Fibroblast of villous mesenchyme (primary cell): ENCODE measurements at places on chromosomes 5 and 9. TPM values are rescaled to one million over a fixed set of nuclear protein-coding genes. Genes with fewer than 3 reads are reported as not detected.

DNA sequence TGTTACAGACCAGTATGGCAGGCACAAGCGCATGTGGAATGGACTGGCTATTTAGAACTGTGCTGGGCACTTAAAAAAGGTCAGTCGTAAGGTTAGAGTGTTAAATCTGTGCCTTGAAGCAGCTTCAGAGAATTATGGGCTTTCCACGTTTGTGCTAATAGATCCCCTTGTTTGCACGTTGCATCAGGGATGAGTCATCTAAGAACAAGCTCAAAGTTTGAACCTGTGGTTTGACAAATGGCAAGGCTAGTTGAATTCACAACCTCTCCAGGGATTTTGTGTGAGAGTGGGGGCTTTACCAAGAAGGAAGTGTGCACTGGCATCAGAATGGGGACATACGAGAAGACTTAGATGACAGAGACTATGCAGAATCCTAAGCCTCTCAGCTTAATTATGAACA is 249.6 kb downstream of the IRX1 start:
- no peak for DNase-seq

Gene PCDHB12
- under 0.01 TPM in 1 of 2 replicates, not detected in the other for total RNA-seq

Gene ITGA2
- 16.4 and 35.0 TPM in 2 replicates for total RNA-seq

Gene FST
- 29.8 and 52.5 TPM in 2 replicates for total RNA-seq

GRCh38 chr5:155624597-155625241 is 611.2 kb downstream of the KIF4B start:
- no peak for DNase-seq

Gene GRK6
- total RNA-seq: 24.2 and 26.4 TPM in 2 replicates

Gene NUTM2G
- not detected in 2 replicates for total RNA-seq

DNA sequence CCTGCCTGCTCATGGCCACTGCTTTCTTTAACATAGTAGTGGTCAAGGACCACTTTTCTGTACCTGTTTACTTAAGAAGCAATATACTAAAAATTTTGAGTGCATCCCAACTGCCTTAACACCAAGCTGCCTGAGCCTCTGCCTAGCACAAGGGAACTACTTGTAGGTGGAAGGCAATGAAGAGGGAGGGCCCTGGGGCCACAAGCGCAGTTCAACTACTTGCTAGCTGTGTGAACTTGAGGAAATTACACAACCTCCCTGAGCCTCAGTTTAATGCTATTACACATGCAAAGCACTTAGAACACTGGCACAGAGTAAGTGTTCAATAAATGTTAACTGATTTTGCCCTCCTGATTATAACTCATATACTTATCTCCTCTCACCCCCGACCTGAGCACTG is 6.3 kb downstream of the ARL15 start:
- DNase-seq: no peak

Gene NXNL2
- total RNA-seq: 7.7 and 11.2 TPM in 2 replicates

DNA sequence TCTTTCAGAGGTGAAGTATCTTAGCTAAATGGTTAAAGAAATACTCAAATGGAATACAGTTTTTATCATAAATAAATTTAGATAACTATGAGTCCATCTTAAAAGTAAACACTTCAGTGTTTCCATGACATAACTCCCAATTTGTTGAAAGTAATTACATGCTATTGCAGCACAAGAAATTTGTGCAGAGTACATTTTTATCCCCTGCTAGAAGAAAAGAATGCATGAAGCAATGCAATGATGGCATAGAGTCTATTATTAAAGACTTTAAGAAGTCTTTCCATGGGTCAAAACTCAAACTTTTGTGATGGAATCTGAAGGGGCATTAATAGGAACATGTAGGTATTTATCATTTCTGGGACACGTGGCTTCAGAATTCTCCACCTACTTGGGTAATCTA is 106.6 kb upstream of the DPYSL3 start:
- peak; percentile 24 for DNase-seq

DNA sequence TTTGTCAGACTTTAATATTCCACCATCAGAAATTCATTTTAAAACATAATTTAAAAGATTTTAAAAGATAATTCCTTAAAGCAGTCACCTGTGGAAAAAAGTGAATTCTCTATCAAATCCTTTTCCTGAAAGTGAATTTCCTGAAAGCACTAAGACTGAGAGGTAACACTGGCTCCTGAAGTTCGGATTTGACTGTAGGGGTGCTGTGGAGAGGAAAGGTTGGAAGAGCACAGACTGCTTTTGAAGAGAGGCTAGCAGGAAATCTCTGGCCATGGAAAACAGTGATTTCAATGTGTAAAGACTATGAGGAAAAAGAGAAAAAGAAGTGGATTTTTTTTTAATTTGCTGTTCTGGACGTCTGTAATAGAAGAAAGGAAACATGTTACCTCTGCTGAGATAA is 35.7 kb upstream of the TMEM161B start:
- no peak for DNase-seq

DNA sequence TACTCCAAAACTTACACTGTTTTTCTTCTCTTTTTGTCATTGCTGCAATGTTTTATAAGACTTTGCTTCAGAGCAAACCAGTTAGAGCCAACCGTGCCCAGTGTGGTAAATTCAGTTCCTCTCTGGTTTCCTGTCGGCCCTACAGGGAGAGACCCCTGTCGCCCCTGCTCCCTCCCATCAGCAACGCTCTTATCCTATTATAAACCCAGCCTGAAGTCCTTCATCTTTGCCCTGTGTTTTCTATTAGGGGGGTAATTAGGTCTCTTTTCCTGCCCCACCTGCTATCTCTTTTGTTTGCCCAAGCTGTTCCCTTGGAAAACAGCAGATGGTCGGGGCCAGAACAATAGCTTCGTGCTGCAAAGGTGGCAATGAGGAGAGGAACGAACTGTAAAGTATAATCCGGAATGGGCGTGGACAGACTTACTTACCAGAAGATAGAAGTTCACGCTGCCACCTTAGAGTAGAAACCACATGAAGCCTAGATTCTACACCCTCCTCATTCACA is 21.4 kb upstream of the OTULINL start:
- DNase-seq: no peak

- no peak for DNase-seq
These were observed 232.2 kb downstream of the SYK start for GRCh38 chr9:91033797-91034196.

- DNase-seq: peak; percentile 71
These were observed 211.5 kb downstream of the SEC61B start for GRCh38 chr9:99433555-99433954.

Gene AKNA
- total RNA-seq: 11.2 and 14.8 TPM in 2 replicates

- DNase-seq: no peak
These were observed 228.2 kb upstream of the GRIN3A start for GRCh38 chr9:101966691-101967090.

GRCh38 chr9:135886147-135886981 is 21.0 kb downstream of the CAMSAP1 start:
- no peak for DNase-seq

GRCh38 chr9:129053020-129053419 is 16.6 kb downstream of the MIGA2 start:
- no peak for DNase-seq

Gene CYLC2
- total RNA-seq: not detected in 2 replicates

DNA sequence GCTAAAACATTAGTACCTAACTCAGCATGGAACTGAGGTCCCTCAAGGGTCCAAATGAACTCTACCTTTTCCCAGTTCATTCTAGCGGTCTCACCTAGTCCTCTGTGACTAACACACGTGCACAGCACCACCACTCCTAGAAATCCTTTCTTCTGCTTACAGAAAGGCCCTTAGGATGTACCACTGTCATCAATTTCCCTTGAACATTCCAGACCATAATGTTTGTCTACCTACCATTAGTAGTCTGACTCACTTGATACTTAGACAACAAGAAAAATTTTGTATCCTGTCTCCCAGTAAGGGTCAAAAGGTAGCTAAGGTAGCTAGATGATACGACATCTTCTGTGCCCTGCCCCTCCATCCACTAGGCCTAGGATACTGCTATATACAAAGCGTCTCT is 166.6 kb downstream of the TSSK1B start:
- DNase-seq: no peak

Gene IL31RA
- 0.43 and 0.64 TPM in 2 replicates for total RNA-seq

GRCh38 chr9:88835038-88835466 is 156.2 kb upstream of the S1PR3 start:
- DNase-seq: peak; percentile 87

- DNase-seq: no peak
These were observed 25.0 kb downstream of the C5orf15 start for GRCh38 chr5:133943475-133943817.

DNA sequence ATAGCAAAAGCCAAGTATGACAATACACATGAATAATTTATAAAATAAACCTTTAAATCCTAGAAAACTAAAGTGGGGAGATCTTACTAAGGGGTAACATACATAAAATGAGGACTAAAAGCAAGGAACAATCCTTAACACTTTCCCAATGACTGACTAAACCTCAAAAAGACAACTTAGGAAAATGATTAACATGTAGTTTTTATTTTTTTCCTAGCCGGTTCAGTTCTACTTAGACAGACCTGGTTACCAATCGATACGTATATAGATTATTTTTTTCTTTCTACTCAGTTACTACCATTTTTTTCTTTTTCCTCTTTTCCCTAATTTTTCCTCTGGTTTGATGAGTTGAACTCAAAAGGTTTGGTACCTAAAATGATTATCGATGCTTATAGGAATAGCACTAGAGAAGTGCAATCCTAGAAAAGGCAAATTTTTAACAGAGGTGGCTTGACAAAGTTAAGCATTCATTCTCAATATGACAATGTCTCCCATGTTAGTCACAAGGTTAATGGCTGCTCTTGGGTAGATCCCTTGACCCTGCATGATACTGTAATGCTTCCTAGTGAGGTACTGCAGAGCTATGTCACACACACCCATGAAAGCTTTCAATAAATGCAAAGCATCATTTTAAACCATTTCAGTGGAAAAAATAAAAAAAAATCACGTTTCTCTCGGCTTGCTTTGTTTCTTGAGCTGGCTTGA is 41.5 kb downstream of the FBXO4 start:
- DNase-seq: no peak

DNA sequence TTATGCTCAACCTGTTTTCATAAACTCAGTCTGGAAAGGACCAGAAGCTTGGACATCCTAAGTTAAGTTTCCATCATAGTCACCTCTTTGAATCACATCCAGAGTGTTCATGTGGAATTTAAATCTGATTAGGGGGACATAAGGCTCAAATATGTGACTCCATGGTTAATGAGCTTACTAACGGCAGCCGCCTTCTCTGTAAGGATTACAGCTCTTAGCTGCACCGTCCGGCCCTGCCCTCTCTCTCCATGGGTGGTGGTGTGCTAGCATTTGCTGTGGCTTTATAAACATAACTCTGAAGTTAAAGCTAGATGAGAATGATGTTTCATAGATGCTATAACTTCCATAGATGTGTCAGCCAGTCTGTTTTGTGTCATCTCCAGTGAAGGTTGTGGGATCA is 156.5 kb downstream of the TRIO start:
- DNase-seq: no peak

DNA sequence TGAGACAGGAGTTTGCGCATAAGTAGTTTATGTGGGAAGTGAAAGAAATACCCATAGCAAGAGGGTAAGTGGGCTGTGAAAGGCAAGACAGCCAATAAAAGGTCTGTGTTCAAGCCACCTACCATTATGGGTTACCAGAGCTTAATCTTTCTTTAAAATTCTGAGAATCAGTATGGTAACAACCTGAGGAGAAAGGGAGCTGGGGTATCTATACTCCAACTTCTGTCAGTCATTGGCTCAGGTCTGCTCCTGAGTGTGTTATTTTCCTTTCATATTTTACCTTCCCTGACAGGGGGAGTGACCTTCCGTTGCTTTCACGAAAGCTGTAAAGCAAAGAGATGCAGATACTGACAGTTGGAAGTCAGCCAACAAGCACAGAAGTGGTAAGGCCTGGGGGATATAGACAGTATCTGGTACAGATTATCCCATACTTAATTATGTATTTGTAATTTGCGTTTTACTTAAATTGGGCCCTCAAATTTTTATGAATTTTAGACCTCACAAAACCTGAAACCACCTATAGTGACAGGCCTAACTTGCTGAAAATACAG is 233.4 kb downstream of the RAB3C start:
- no peak for DNase-seq

- no peak for DNase-seq
These were observed 11.9 kb upstream of the GARNL3 start for GRCh38 chr9:127252410-127253318.

DNA sequence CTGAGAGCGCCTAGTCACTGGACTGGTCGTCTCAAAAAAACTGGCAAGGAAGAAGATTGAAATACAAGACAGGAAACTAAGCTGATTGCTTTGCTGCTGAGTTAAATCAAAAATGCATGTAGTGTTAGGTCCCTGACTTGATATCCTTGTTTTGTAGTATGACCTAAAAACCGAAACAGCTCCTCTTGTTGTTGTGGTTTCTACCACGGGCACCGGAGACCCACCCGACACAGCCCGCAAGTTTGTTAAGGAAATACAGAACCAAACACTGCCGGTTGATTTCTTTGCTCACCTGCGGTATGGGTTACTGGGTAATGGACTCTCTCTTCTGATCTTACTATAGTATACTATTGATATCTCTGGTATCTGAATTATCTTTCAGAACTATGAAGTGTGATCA is 4.3 kb downstream of the MTRR start:
- no peak for DNase-seq

DNA sequence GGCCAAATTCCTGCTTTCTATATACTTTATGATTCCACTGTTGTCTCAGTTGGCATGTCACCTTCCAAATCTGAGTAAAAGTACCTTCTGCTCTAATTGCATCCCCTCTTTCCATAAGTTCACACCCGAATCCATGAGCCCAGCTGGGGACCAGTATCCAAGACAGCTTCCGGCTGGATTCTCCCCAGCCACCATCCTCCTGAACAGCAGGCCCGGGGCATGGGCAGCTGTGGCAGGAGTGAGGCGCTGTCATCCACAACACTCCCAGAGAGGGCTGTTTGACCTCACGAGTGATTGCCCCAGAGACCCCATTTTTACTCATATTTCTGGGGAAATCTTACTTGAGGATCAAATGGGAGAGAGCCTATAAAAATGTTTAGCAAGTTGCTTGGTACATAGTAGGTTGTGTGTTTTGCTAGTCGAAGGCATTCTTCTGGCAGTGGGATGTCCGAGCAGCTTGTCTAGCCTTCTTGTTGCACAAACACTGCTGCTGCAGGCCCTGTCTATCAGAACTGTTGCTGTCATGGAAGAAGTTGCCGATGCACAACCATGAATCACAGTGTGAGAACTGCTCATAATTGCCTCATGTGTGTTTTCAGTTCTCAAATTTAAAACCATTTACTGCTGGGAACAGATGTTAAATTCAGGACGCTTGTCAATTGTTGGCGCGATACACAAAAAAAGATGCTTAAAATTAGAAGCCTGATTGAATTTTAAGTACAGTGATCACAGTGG is 93.8 kb downstream of the HSPA4 start:
- no peak for DNase-seq
